ENCODE measurements at places on chromosomes 7 and 10.
A peak's percentile ranks its signal among the peaks of the same experiment; 100 is the strongest.

DNA sequence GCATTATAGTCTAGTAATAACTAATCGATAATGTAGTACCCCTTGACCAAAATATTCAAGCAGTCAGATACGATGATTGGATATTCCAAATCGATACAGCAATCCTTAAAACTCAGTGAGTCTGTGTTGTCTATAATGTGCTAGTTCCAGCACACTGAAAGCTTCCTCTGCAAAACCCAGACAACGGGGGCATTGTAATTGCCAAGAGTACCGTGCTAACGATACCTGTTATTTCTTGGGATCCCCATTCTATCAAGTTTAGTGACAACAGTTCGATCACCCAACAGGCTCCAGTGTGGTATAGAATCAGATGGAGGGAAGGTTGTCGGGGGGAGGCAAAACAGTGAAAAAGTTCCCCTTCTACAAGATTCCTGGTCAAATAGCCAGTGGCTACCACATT, 865 bp downstream of the ZNF438 start:
- H3K27ac ChIP-seq, result no peak overlapping the region
- peak overlapping the region; percentile 68 for H3K4me3 ChIP-seq
- no peak for DNase-seq
- H3K4me1 ChIP-seq, result peaks cover 6% of the 10 kb centered on the region
- H3K27me3 ChIP-seq, result no peaks in the 10 kb centered on the region

- H3K4me1 ChIP-seq, result no peaks in the 10 kb centered on the region
- H3K36me3 ChIP-seq, result no peaks in the 10 kb centered on the region
- H3K27me3 ChIP-seq, result no peaks in the 10 kb centered on the region
- DNase-seq, result no peak
Measured at GRCh38 chr7:8638076-8638475, 204.7 kb downstream of the NXPH1 start.

DNA sequence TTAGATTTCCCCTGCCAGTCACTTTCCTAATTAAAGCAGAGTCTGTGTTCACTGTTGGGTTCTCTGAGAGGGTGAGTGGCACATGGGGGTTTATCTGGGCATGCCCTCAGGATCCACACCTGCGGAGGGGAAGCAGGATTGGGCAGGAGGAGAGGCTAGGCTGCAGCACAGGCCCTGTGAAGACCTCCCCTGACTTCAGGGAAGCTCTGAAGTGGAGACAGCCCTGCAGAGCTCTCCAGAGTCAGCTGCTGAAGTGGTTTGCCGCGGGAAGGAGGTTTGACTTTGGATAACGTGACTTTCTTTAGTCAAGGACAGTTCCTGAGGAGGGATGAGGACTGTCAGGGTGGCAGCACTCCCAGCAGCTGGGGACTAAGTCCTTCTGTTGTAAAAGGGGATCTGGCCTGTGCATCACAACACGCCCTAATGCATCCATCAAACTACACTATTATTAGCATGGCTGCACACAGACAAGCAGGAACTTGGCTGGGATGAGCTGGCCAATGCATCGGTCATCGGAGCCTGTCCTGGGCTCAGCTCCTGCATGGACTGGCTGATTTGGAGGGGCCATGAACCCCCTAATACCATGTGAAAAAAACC, 50.9 kb upstream of the LEP start:
- no peak overlapping the region for H3K4me3 ChIP-seq
- no peaks in the 10 kb centered on the region for H3K4me1 ChIP-seq
- no peak overlapping the region for H3K27ac ChIP-seq
- no peak for DNase-seq
- no peaks in the 10 kb centered on the region for H3K27me3 ChIP-seq

DNA sequence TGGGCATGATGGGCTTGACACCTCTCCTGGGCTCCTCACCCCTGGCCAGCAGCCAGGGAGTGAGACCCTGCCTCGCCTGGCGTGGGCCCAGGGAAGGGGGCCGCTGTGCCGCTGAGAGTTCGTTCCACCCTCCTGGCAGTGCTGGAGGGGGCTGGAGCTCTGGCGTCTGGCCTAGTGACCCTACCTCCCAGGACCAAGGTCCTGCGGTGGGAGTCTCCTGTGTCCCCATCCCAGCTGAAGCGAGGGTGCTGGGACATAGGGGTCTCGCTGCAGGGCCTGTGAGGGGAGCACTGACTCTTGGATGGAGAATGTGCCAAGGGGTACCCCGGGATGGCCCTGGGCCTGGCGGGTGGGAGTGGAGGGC, 1.2 kb downstream of the GTF2IRD1 start:
- no peaks in the 10 kb centered on the region for H3K36me3 ChIP-seq
- peaks cover 29% of the 10 kb centered on the region for H3K4me1 ChIP-seq
- peak overlapping the region; percentile 81 for H3K4me3 ChIP-seq

Measured in Caco-2 (cell line).